NCI-H1930 (cell line): ENCODE measurements at places on chromosomes 1 and 21.

DNA sequence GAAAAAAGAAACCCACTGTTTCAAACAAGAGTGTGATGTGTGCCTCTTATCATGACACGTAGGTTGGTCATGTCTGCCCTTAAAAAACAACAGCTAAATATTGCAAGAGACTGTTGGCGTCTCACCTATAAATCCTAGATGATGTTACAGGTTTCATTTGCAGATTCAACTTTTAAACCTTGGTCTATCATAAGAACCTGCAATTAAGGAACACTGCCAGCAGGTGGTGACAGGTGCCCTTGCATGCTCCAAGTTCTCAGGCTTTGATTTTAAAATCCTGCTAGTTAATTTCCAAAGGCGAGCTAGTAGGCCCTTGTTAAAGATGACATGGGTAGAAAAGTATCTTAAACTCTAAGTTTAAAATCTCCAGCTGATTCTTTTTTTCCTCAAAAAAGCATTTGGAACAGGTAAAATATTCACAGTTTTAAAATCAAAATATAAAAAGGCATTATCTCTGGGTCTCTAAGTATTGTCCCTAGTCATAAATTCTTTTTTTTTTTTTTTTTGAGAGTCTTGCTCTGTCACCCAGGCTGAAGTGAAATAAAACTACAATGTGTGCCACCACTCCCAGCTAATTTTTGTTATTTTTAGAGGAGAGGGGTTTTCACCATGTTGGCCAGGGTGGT lies 39.1 kb downstream of the CLSTN1 start:
- DNase-seq: no peak

GRCh38 chr1:222893255-222893654 lies 78.4 kb downstream of the DISP1 start:
- DNase-seq: no peak

DNA sequence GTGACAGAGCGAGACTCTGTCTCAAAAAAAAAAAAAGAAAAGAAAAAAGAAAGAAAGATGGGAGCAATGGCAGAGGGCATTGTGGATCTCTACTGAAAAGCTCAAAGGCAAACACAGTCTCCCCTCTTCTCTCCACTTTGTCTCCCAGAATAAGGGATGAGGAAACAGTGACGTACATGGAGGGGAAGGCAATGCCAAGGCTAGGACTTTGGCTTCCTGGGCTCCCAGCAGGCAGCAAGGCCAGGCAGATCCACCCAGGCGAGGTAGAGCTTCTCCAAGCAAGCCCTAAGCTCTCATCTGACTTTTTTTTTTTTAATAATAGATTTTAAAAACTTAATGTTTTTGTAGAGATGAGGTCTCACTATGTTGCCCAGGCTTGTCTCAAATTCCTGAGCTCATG lies 4.6 kb downstream of the ARHGEF2 start:
- no peak for DNase-seq

GRCh38 chr1:76723949-76724348 lies 143.3 kb upstream of the ST6GALNAC5 start:
- DNase-seq: no peak

- no peak for DNase-seq
Observed at GRCh38 chr1:196152975-196153374, 455.3 kb downstream of the KCNT2 start.

GRCh38 chr1:17052641-17053040 lies 1.2 kb downstream of the SDHB start:
- DNase-seq: no peak

GRCh38 chr1:98749152-98749756 lies 87.7 kb downstream of the SNX7 start:
- DNase-seq: no peak
